Activated CD4-positive, CD25-positive, alpha-beta regulatory T cell (primary cell): ENCODE measurements at places on chromosomes 6 and 20.

GRCh38 chr6:1027109-1027794, 284.6 kb upstream of the FOXQ1 start:
- DNase-seq: no peak

GRCh38 chr6:126232671-126233070, 107.2 kb upstream of the CENPW start:
- DNase-seq: no peak

DNA sequence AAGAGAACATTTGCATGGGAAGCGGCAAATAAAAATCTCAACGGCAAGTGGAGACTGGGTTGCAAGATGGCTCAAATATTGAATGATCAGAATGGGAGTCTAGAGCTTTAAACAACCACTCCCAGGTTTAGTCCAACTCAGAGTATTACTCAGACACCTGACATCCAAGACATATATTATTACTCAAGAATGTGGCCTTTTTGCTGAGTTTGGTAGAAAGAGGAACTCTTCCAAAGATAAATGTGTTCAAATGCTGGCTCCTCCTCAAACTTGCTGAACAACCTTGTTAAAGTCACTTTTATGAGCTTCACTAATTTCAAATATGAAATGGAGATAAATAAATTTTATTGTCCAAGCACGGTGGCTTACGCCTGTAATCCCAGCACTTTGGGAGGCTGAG, 77.8 kb downstream of the ESR1 start:
- DNase-seq: no peak

DNA sequence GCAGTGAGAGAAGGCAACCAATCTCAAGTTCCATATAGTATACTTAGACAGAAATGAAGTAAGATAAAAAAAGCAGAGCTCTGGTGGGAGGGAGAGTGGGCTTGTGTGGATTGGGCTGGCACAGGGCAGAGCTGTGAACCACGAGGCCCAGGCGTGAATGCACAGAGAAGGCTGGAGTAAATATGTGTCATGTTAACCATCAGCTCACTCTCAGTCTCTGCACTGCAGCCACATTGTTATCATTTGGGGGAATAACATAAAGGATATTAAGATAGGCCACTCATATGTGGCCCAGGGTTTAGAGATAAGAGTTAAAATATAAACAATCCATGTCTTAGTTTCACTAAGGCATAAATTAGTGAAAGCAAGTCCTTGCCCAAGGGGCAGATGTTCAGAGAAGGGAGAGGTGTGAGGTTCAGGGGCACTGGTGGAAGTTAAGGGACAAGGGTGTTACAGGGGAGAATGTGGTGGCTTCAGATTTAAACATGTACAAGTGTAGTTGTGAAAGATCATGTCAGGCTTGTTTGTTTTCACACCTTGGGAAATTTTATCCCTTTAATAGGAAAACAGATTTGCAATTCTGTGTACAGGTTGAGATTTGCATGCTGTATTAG, 14.4 kb downstream of the GMPR start:
- no peak for DNase-seq

DNA sequence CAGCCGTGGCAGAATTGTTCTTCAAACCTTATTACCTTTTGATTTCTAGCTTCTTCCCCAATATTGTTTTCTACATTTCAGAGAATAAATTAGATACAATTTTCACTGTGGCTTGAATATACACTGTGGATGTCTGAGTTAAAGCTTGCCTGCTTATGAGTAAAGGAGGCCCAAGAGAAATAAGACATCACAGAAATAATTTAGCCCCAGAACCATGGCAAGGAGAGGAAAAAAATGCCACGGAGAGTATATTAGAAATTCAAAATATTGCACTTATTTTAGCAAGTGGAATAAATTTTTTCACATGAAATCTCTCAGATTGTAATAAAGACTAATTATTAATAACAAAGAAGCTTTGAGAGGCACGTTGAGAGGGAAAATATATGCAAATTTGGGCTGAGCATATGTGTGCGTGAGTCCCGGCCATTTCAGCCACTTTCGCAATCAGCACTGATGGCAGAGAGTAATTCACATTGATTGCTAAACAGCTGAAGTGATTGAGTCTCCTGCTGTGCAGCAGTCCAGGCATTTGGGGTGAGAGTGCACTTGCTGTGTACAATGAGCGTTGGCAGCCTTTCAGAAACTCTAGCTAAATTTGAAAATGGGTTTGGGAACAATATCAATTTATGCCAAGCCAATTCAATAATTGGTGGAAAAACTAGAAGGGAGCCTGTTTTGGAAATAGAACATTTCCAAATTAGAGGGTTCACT, 596.0 kb downstream of the EPM2A start:
- DNase-seq: no peak

DNA sequence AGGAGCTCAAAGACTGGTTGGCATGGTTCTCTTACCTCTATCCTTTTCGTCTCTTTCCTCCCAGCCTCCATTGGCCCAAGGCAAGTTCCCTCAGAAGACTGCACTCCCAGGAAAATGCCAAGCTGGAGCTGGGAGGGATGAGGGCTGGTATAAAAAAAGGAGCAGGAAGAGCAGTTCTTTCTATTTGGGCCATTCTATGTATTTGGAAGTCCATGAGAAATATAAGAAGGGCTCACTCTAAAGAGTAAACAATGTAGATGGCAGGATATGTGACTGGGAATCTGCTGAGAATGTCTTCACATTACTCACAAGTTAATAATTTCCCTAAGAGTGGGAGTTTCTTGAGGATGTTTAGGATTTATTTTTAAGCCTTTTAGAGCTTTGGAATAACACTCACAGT, 36.6 kb upstream of the ADTRP start:
- DNase-seq: no peak

- no peak for DNase-seq
These were observed 1.7 kb upstream of the ZKSCAN8 start for GRCh38 chr6:28139860-28140543.

DNA sequence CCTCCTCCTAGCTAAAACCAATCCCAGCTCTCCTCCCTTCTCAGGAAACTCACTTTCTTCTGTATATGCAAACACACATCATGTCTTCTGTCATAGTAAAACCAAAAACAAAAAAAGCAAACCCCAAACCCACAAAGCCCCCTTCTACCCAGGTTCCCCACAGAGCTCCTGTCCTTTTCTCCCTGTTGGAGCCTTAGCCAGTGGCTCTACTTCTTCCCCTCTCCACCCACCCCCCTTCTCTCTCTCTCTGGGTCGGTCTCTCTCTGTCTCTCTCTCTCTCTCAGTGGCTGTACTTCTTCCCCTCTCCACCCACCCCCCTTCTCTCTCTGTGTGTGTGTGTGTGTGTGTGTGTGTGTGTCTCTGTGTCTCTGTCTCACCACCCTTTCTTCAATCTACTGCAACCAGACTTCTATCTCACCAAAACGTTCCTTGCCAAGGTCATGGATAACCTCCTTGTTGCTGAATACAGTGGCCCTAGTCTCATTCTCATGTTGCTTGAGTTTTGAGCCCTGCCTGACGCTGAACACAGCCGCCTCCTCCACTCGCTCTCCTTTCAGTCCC, 8.7 kb upstream of the OSER1 start:
- no peak for DNase-seq

GRCh38 chr6:73722318-73723060, 26.5 kb downstream of the CD109 start:
- DNase-seq: no peak

DNA sequence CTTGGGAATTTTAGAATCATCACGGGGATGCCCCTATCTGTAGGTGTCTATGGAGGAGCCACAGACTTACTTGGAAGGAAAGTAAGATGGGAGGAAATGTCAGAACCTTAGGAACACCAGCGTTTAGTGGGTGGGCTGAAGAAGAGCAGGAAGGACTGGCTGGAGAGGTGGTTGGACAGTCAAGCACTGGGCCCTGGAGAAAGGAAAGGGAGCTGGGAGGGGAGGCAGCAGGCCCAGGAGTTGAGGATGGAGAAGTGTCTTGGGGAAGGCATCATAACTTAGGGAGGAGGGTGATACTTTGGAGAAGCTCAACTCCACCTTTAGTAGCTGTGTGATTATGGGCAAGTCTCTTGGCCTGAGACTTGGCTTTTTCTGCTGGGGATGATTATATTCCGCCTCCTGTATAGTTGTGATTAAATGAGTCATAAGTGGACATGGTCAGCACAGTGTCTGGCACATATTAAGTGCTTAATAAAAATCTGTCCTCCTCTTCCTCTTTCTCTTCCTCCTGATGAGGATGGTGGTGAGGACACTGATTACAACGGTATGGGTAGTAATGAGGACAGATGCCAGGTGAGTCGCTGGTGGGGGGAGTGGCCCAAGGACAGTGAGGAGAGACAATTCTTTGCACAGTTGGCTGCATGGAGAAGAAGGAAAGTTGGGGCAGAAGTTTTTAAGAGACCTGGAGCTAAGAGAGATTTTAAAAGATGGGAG, 125.7 kb downstream of the TOX2 start:
- no peak for DNase-seq

DNA sequence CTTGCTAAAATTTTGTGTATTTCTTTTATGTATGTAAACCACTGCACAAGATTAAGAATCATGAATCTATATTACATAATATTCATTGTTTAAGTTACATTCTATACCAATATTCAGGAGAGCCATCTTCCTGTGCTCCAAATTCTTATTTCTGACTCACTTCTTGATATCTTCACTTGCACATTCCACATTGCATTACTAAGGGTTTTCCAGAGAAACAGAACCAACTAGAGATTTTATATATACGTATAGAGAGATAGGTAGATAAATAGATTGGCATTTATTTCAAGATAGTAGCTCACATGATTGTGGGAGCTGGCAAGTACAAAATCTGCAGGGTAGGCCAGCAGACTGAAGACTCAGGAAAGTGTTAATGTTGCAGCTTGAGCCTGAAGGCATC, 222.2 kb upstream of the PRSS16 start:
- DNase-seq: no peak

GRCh38 chr20:20212675-20213096, 155.2 kb upstream of the INSM1 start:
- no peak for DNase-seq

- no peak for DNase-seq
These were observed 21.9 kb downstream of the TREML1 start for GRCh38 chr6:41132254-41132653.

DNA sequence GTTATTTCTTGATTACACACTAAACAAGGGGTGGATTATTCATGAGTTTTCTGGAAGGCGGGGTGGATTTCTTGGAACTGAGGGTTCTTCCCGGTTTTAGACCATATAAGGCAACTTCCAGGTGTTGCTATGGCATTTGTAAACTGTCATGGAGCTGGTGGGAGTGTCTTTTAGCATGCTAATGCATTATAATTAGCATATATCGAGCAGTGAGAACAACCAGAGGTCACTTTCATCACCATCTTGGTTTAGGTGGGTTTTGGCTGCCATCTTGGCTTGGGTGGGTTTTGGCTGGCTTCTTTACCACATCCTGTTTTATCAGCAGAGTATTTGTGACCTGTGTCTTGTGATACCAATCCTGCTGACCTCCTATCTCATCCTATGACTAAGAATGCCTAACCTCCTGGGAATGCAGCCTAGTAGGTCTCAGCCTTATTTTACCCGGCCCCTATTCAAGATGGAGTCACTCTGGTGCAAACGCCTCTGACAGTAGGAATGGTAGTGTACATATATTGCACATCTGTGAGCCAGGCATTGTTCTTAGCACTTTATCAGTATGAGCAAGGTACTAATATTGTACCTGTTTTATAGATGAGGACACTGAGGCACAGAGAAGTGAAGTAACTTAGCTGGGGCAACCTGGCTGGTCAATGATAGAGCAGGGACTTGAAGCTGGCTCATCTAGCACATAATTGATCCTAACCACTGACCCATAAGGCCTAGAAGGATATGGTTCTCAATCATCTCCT, 203.7 kb downstream of the NFATC2 start:
- no peak for DNase-seq

DNA sequence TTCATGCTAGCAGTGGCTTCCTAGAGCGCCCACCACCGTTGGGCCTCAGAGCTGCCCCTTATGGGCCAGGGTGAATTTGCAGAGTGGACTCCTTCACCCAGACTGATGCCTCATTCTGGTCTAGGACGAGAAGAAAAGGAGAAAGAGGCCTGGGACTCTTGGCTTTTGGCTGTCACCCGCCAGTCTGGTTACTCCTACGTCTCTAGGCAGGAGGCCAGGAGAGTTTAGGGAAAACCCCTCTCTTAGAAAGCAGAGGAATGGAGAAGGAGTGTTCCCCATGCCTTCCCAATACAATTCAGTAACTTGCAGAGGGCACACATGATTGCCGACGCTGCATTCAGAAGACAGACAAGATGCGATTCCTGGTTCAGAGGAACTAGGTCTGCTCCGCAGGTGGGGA, 70.1 kb downstream of the CDC5L start:
- DNase-seq: no peak

- no peak for DNase-seq
These were observed 71.6 kb upstream of the LGSN start for GRCh38 chr6:63391203-63391970.

- DNase-seq: no peak
These were observed 78.2 kb upstream of the ARID1B start for GRCh38 chr6:156699017-156699421.
